ENCODE measurements at places on chromosomes 2 and 18.

DNA sequence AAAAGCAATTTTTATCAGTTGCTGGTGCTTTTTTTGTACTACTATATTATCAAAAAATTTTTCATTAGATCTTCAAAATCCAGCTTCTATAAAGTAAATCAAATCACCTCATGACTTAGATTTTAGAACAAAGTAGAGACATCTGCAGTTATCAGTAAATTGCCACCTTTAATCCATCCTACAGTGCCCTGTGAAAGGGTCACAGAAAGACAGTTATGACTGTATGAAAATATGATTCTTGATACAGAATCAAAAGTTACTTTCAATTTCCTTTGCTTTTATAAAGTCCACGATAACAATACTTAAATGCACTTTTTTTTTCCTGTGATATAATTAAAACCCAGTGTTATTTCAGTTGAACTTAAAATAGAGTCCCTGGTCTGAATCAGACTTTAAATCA, 61.4 kb downstream of the PRPF40A start:
- no peak for DNase-seq

DNA sequence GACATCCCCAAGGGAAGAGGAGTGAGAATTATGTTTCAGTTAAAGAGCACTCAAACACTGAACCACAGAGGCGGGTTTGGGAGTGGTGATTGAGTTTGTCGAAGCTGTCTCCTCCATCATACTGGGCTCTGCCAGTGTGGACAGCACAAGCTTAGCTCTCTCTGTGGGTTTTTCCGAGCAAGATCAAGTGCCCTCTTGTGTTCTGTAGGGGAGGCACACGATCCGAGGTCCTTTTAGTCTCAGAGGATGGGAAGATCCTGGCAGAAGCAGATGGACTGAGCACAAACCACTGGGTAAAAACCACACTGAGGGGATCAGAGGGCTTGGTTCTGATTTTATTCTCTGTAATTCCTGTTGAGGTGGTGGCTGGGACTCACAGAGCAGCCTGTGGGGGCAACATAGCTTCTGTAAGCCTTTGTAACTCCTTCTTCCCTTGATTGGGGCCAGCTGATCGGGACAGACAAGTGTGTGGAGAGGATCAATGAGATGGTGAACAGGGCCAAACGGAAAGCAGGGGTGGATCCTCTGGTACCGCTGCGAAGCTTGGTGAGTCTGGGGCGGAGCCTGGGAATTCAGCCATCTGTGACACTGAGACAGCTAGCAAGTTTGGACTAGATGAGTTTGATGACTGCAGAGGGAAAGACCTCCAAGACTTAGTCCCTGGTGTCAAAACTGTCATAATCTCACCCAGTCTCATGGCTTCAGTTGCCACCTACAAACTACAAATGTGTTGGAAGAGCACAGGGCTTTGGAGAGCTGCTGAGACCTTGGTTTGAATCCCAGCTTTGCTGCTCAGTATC, 2.0 kb downstream of the NAGK start:
- no peak for DNase-seq

GRCh38 chr2:20707601-20708000, 40.7 kb downstream of the GDF7 start:
- DNase-seq: no peak

DNA sequence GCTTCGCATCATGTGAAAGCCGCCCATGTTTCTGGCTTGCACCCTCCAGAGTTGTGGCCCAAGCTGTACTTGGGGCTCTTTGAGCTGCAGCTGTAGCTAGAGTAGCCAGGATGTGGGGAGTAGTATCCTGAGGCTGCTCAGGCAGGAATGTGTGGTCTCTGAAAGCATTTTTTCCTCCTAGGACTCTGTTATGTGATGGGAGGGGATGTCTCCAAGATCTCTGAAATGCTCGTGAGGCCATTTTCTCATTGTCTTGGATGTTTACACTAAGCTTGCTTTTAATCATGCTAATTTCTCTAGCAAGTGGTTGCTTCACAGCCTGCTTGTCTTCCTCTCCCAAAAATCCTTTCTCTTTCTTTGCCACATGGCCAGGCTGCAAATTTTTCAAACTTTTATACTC, 687.6 kb downstream of the DCDC2C start:
- no peak for DNase-seq

DNA sequence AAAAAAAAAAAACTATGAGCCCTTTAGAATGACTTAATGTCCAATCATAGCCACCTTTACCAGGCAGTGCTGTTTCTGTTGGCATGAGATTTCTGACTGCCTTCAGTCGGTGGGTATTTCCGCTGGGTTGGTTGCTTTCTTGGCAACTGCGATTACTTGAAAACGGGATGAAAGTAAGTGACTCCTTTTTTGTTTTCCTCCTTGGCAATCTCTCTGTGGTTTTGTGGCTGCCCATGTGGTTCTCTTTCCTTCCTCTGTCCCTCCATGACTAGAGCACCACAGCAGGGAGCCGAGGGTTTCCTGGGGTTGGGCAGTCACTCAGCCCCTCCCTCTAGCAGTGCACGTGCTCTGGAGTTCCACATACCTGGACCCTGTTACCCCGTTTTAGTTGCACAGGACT, 112.1 kb downstream of the KLHL29 start:
- no peak for DNase-seq

GRCh38 chr2:85888020-85888683, 638 bp downstream of the ST3GAL5 start:
- peak; percentile 3 for DNase-seq

GRCh38 chr2:120005834-120006521, 6.9 kb upstream of the EPB41L5 start:
- no peak for DNase-seq

GRCh38 chr18:44465381-44465841, 215.3 kb upstream of the SETBP1 start:
- no peak for DNase-seq

- no peak for DNase-seq
Observed at GRCh38 chr2:25050128-25050527, 8.3 kb downstream of the EFR3B start.
